ENCODE measurements at places on chromosomes 6 and 20.

DNA sequence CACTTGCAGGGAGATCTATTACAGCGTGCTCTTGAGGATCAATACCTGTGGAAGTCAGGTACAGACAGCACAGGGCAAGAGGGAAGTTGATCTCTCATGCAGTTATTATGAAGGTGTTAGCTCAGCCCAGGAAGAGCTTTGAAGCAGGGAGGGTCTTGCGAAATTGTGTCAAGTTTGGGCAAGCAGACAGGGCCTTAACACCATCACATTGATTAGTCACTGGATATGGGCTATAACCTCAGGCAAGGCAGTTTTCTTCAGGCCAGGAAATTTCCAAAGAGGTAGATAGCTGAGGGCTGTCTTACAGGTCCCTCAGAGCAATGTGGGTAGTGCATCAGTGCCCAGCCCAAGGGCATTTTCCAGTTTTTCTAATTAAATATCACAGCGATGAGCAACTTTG is 643.8 kb downstream of the DHX35 start:
- DNase-seq = no peak

- no peak for DNase-seq
Observed at GRCh38 chr6:153032255-153032882, 29.9 kb upstream of the MTRF1L start.

GRCh38 chr20:54201268-54201846 is 6.5 kb upstream of the PFDN4 start:
- DNase-seq = no peak

- DNase-seq = no peak
Observed at GRCh38 chr6:77440206-77440976, 22.9 kb downstream of the HTR1B start.

GRCh38 chr6:26021001-26021349 is 58.4 kb downstream of the TRIM38 start:
- DNase-seq = no peak

GRCh38 chr6:68333442-68333841 is 301.6 kb upstream of the ADGRB3 start:
- DNase-seq = no peak

DNA sequence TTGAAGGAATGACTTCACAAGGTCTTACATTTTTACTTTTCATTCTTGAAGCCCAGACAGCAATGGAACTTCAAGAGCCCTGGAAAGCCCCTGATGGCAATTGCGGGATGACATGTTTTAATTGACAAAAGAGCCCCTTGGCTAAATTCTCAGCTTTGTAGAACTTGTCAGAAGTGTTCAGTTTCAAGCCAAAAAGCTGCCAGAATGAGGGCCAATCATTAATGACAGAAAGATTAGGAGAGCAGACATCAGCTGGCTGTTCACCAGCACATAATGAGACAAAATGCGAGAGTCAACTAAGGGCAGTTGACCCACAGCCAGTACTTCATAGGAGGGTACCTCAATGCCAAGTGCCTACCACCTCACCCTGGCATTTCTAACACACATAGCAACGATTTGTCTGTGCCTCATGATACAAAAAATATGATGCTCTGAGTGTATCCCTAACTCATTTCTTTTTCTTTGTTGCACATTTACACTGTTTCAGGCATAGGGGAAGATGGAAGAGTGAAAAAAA is 243.1 kb downstream of the MYLK4 start:
- no peak for DNase-seq

All from stimulated activated CD4-positive, alpha-beta T cell treated with anti-CD3 and anti-CD28 coated beads, Interleukin-1b, Interleukin-23, amount 100 ng/mL, for 1 hour (primary cell).